ENCODE measurements at places on chromosomes 6 and 20.
A peak's percentile ranks its signal among the peaks of the same experiment; 100 is the strongest.

GRCh38 chr20:33251496-33251895, 15.7 kb downstream of the BPIFA1 start:
- DNase-seq = no peak

- DNase-seq = no peak
These were observed 174.1 kb downstream of the PREX1 start for GRCh38 chr20:48653706-48654051.

GRCh38 chr6:150600010-150600300, 270 bp downstream of the PLEKHG1 start:
- no peak for DNase-seq

DNA sequence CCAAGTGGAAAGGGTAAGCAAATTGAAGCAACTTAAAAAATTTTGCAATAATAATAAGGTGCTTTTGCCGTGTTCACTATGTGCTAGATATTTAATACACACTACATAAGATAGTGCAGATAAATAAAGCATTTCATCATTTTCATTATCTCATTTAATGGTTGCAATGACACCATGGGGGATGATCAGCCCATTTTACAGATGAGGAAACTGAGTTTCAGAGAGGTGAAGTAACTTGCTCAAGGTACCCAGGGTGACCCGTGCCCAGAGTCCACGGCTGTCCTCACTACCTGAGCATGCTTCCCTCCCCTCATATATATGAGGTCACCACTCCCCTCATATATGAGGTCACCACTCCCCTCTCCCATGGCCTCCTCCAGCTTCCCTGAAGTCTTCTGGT, 7.5 kb upstream of the KCNK5 start:
- no peak for DNase-seq

GRCh38 chr20:21571841-21572690, 58.2 kb upstream of the NKX2-2 start:
- DNase-seq = peak; percentile 56

DNA sequence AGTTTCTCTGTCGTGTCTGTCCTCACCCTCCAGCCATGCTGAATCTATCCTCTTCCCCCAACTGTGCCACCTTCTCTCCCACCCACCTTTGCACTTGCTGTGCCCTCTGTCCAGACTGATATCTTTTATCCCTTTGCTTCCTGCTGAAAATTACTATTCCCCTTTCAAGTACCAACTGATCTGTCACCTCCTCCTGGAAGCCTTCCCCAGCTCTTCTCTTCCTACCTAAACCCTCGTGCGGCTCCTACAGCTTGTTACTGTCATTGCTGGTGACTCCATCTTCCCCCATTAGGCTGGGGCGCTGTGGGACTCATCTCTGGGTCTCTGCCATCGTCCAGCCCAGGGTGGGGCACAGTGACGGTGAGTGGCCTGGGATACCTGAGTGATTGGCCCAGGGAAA, 1.1 kb downstream of the BPIFB6 start:
- DNase-seq = no peak

DNA sequence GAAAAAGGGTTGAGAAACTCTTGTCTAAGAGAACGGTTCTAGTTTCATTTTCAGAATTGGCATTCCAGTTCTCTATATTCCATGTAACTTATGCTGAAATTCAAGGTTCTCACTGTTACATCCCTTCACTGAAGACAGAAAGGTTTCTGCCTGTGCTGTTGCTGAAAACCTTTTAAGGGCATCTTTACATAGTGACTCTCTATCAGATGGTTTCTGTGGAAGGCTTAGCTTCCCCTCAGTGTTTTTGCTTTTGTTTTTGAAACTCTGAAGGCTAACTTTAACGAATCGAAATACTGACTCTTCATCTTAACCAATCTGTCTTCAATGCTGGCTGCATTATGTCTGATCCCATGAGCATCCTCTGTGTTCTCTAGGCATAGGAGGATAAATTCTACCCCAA, 1286.2 kb upstream of the EYS start:
- no peak for DNase-seq

- DNase-seq = no peak
These were observed 25.0 kb downstream of the TTK start for GRCh38 chr6:80029470-80029869.

DNA sequence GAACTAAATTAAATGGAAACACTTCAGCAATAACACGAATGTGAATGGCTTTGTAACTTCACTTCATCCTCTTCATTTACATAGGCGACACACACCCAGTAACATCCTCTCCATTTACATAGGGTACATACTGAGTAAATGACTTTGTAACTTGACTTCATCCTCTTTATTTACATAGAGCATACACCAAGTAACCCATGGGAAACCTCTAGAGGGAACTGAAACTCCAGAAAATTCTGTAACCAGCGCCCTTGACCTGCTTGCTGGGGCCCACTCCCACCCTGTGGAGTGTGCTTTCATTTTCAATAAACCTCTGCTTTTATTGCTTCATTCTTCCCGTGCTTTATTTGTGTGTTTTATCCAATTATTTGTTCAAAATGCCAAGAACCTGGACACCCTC, 81.6 kb upstream of the OPRM1 start:
- DNase-seq = no peak

DNA sequence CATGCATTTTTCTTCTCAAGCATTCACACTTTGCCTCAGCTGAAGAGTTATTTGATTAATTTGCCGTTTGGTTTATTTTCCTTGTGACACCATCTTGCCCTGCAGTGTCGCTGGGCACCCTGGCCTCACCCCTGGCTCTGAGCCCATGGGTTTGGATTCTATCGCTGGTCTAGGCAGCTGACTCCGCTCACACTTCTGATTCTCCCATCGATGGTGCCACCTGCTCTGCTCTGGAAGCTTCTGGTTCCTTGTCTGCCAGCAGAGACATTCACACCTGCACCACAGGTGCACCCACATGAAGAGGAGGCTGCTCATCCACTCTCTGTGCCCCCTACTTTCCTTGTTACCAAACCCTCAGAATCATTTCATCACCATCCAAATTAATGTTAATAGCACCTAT, 291.6 kb upstream of the CDH4 start:
- no peak for DNase-seq

DNA sequence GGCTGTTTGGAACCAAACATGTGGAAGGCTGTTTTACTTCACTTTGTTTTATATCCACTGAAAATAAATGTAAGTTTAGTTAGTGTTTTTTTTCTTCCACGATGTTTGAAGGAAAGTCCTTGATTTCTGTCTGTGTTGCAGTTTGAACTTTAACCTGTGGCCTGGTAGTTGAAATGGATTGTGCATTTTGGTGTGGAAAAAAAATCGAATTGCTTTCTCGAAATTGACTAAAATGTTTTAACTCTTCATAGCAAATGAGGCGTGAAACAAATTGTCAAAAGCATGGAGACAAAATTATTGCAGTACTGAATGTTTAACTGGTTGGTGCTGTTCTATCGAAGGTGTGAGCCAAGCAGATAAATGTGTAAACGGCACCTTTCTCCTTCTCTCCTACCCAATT, 24.5 kb downstream of the ARID1B start:
- no peak for DNase-seq

- DNase-seq = no peak
These were observed 73.6 kb upstream of the AKAP12 start for GRCh38 chr6:151166180-151166579.

- no peak for DNase-seq
These were observed 409.9 kb upstream of the SPTLC3 start for GRCh38 chr20:12598894-12599293.

DNA sequence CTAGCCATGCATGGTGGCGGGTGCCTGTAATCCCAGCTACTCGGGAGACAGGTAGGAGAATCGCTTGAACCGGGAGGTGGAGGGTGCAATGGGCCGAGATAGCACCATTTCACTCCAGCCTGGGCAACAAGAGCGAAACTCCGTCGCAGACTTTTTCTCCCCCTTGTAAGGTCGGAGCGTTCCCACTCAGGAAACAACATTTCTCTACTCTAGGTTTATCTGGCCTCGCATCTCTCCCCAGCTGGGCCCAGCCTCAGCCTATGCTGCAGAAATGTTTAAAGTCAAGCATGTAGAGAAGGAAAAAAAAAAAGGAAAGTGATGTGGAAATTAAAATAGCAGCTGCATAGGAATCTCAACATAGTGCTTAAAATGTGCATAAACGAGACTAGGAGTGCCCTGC, 172.3 kb downstream of the TRIM27 start:
- DNase-seq = no peak

GRCh38 chr6:126143761-126144251, 157.5 kb downstream of the TRMT11 start:
- peak; percentile 81 for DNase-seq

- no peak for DNase-seq
These were observed 25.7 kb downstream of the HEBP2 start for GRCh38 chr6:138429761-138430160.

DNA sequence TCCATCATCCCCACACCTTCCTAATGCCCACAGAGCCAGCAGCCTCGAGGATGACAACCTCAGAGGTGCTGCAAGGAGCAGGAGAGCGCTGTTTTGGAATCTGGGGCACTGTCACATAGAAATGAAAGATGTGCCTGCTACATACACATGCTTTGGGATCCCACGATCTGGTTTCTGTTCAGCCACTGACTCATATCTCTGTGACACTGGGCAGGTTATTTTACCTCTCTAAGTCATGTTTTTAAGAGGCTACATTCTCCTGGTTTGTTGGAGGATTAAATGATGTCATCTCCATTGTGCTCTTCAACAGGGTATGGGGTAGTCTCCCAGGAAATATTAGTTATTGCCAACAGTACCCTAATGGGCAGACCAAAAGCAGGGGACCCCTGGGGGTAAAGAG, 32.6 kb upstream of the TAB2 start:
- DNase-seq = no peak

DNA sequence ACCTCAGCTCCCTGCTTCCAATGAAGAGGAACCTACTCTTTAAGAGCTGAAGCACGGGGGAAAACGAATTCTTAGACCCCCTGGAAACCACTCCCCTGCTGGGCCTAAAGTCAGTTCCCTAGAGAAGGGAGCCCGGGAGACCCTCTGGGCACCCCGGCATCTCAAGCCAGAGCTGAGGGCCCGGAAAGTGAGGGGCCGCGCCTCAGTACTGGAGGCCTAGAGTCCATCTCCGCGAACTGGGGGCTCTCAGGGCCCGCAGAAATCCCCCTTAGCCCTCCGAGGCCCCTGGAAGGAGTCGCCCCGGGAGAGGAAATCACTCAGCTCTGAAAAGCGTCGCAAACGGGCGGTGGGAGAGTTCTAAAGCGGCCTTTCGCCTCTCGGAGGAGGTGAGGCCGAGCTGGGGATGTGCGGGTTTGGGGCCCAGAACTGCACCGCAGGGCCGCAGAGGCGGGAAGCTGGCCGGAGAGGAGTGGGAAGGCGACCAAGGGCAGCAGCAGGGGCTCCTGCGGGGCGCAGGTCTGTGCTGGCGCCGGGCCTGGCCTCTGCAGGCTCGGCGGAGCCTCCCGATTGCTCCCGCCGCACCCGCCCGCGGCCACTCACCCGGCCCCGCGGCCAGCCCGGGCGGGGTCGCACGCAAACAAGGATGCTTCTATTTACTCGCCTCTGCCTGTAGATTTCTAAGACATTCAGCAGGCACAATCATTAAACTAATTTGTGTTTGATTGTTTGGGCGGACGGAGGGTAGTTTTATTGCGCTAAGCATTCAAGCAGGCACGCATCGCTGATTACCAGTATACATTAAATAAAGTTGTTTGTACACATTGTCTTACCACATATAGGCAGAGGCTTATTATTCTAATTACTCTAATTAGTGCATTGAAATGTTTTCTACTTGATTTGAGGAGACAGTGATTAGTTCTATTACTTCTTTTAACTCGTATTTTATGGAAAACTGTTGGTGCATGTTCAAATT, 9.2 kb downstream of the POU3F2 start:
- peak; percentile 78 for DNase-seq

DNA sequence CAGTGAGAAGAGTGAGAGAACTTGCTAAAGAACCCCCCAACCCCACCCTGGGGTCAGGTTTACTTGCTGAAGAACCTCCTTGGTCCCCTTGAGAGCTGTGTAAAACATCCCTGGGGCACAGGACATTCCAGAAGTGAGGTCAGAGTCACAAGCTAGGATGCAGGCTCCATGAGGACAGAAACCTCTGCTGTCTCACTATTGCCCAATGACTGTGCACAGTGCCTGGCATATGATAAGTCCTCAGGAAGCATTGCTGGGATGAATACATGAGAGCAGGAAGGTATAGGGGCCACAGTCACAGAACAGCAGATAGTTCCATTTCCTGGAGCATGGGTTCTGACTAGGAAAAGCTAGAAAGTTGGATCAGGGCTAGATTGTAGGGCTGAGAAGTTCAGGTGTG, 18.4 kb downstream of the NT5E start:
- DNase-seq = no peak

GRCh38 chr6:51266604-51267003, 447.9 kb downstream of the TFAP2B start:
- no peak for DNase-seq

- DNase-seq = peak; percentile 63
These were observed 199.8 kb downstream of the SMOC2 start for GRCh38 chr6:168640768-168641167.

DNA sequence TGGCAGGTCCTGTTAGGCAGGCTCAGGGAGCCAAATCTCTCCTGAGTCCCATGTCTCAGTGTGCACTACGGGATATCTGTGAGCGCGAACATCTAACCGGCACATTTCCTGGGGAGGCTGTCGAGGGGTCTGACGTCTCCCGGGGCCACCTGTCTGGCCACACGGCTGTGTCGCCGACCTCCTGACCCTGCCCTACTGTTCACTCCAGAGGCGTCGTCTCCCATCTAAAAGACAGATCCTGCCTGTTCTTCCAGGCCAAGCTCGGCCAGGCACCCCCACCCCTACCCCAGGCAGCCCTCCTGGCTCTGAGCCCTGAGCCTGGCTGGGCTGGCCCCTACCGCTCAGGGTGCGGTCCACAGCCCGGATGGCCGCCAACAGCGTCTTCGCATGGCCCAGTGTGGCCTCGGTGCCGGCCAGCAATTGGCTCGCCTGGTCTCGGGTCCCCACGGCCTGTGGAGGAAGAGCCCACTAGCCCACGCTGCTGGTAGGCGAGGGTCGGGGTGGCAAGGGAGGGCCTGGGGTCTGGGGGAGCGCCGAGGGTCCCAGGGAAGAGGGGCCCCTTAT, 16.6 kb downstream of the ADRM1 start:
- no peak for DNase-seq

All from eye (tissue), 1 donor.